ENCODE measurements at places on chromosomes 12 and 14.

DNA sequence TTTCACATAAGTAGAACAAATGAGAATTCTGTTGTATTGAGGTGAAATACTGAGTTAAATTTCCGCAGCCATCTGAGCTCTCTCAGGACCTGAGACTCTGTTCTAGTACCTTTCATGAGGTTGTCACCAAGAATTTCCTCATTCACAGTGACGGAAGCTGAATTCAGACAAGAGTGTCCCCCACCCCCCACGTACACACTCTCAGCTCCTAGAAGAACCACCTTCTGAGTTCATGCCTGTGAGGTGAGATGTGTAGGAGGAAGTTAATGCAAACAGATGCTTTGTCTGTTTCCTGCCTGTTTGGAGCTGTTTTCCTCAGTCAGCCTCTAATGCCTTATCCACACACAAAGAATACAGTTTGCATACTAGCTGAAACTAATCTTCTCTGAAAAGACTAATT, 18.2 kb downstream of the BICDL1 start:
- DNase-seq: peak; percentile 78

DNA sequence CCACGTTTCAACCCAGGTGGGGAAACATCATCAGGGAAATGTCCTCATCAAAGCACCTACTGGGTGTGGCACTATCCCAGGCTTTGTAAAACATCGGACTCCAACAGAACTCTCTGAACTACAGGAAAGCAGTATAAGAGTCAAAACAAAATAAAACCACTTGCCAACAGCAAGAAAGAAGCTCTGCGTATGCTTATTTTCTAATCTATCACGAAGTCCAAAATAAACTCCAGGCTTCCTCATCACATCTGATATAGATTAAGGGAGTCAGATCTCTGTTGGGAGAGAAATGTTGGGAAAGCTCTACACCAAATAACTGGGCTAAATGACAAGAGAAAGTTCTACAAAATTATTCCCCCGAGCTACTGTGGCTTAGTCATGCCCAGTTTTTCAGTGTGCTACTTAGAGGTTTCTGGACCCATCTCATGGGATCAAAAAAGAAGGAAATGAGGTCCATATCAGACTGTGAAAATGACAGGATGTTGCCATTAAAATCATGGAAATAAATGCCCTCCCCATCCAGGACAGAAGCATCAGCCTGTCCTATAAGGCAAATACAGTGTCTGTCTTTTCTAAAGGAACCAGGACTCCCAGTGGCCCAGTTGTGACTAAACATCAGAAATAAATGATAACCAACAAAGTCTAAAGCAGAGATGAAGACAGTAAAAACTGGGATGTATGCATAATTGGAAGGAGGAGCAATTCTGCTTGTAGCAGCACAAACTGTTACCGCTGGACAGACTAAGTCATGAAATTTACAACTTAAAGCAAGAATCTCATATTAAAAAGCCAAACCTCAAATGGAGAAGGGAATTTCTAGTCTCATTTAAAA, 149.5 kb downstream of the STXBP6 start:
- DNase-seq: no peak

DNA sequence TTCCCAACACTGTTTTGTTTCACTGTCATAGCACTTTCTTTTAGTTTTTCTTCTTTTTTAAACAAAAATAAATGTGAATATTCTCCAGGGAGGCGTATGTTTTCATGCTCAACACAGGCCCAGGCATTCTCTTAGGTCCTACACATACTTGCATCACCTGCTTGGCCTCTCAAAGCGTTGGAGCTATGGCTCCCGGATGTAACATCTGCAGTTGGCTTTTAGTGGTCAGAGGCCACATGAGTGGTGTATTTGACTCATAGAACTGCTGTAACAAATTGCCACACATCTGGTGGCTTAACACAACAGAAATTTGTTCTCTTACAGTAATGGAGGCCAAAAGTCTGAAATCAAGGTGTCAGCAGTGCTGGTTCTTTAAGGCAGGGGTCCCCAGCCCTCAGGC, 44.6 kb upstream of the VRK1 start:
- DNase-seq: no peak

DNA sequence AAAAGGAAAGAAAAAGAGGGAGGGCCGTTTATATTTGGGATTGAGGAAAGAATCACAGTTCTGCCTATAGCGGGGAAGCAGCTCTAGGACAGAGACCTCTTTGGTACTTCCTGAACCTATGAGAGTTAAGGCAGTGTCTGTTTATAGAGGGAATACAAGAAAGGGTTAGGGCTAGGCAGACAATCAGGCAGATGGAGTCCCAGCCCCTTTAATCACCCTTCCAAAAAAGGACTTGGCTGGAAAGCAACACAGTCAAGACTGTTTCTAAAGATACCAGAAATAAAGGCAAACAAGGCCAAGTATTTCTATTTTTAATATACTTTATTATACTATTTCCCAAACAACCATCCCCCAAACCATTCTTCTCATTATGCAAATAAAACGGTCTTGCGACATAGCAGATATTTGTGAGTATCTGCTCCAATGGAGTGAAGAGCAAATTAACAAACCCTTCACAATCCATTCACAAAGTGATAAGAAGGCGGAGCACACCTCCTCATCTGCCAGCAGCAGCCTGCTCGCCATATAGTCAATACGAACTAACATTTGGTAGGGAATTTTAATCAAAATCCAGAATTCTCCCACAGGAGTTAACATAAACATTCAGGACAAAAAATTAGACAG, 697 bp upstream of the GRIP1 start:
- no peak for DNase-seq

- no peak for DNase-seq
Measured at GRCh38 chr14:68633131-68633991, 159.5 kb downstream of the ZFP36L1 start.
